ENCODE measurements at places on chromosomes 4 and X. TPM values are rescaled to one million over a fixed set of nuclear protein-coding genes. Genes with fewer than 3 reads are reported as not detected.
A peak's percentile ranks its signal among the peaks of the same experiment; 100 is the strongest.

The NCAPG gene
- 0.30 TPM for total RNA-seq

The RTL5 gene
- 2.2 TPM for total RNA-seq

GRCh38 chr4:75107755-75108612 lies 175.1 kb downstream of the PARM1 start:
- DNase-seq = no peak

- no peak for DNase-seq
Measured at GRCh38 chr4:79584902-79585301, 176.9 kb upstream of the GK2 start.

DNA sequence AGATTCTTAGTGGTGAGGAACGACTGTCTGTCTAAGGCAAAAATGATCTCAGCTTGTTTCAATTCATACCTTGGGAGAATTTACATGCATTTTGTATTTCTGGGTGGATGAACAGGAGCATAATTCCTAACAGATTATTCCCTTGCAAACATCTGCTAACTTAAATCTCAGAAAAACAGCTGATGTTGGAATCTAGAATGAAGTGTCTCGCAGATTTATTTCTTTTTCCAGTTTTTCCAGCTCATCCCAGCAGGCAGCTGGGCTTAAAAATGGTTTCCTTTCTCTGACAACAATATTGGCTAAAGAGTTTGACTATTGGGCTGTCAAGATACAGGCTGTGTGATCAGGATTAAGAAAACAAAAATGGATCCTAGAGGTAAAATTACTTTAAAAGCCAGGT lies 1.1 kb downstream of the LNX1 start:
- no peak for DNase-seq

The MAGEC2 gene
- total RNA-seq = not detected

DNA sequence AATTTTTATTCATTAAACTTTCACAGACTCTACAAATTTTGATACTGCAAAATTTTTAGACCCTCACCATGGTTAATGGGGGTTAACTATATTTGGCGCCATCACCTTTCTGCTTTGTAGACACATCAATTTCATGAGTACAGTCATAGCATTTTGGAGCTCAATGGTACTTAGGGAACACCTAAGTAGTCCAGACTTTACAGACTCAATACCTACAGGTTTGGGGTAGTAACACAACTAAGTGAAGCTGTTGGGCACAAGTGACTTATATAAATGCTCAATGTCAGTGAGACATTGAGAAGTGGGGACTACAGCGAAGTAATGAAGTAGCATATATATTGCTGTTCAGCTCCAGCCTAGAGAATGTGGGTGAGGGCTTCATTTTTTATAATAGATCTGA lies 7.5 kb downstream of the GPRIN3 start:
- DNase-seq = no peak

DNA sequence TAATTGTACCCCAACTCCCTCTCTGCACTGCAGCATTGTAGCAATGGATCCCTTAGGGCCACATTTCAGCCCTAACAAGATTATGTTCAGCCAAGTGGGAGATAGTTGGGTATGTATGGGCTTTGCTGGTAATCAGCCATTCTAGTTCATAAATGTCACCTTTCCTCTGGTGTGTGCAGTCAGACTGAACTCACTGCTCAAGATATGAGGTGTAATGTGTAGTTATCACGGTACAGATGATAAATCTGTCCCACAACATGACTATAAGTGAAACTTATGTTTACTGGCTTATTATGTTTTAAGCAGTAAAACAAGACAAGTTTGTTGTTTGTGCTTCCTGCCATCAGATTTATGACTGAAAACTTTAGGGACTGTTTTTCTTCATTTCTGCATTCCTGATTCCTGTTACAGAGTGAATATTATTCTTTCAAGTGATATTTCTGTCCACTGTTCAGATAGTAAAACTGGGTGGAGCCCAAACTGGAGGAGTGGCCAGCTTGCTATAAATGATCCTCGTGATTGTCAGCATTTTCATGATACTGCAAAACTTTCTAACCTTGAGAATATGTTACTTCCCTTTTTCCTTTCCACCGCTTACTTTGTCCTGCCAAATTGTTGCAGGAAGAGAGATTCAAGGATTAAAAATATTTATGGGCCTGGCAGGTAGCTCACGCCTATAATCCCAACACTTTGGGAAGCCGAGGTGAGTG lies 44.9 kb downstream of the ANAPC4 start:
- no peak for DNase-seq

GRCh38 chr4:55410431-55410830 lies 14.7 kb downstream of the TMEM165 start:
- DNase-seq = no peak

DNA sequence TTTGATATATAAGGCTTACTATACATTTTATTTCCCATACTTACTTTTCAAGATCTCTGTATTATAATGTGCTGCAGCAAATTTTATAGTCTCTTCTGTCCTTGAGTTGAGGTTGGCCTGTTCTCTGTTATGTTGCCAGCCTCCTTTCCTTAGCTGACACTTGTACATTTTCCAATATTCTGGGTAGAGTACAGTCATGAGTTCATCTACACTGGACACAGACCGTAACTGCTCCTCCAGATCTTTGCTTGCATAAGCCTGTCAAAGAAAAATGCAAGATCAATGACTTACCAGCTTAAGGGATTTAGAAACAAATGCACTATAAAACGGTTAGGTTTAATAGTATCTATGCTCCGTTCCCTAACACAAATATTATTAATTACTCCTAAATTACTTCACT lies 63.2 kb downstream of the VEGFC start:
- no peak for DNase-seq

DNA sequence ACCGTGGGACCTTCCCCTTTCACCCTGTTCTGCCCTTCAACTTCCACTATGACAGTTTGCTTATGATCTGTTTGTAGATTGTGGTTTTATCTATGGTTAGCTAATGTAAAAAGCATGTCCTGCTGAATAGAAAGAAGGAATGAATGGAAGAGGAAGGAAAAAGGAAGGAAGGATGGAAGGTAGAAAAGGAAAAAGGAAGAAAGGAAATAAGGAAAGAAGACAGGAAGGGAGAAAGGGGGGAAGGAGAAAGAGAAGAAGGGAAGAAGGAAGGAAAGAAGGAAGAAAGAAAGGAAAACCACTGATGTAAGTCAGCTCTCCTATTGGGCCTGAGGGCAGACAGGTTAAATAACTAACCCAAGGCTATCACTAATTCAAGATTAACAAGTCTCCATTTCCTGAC lies 319.1 kb upstream of the KLF3 start:
- no peak for DNase-seq

- no peak for DNase-seq
Measured at GRCh38 chr4:106869551-106869950, 166.6 kb downstream of the DKK2 start.

DNA sequence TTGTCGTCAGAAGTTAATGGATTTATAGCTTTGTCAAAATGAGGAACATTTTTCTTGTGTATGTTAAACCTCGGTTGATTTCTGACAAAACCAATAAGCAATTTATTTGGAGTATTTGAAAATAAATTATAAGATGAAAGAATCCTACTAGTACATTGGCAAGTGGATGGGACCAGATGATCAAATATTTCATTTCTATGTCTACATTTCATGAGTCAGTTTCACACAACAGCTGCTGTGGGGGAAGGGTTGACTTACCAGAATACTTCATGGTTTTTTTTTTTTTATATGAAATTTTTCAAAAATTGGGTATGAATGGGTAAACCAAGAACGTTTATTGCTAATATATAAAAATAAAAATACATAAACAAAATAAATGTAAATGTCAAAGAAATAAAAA lies 39.4 kb downstream of the RAPGEF2 start:
- DNase-seq = no peak

The RNF150 gene
- 59.7 TPM for total RNA-seq

GRCh38 chr4:1683261-1683735 lies 815 bp downstream of the FAM53A start:
- DNase-seq = no peak

- no peak for DNase-seq
Measured at GRCh38 chr4:128347175-128347868, 59.7 kb upstream of the PGRMC2 start.

- no peak for DNase-seq
Measured at GRCh38 chrX:130418066-130418465, 16.3 kb downstream of the RBMX2 start.

GRCh38 chr4:162010362-162010761 lies 153.4 kb downstream of the FSTL5 start:
- DNase-seq = no peak

The TECRL gene
- 1,116 TPM for total RNA-seq

The S100G gene
- not detected for total RNA-seq

DNA sequence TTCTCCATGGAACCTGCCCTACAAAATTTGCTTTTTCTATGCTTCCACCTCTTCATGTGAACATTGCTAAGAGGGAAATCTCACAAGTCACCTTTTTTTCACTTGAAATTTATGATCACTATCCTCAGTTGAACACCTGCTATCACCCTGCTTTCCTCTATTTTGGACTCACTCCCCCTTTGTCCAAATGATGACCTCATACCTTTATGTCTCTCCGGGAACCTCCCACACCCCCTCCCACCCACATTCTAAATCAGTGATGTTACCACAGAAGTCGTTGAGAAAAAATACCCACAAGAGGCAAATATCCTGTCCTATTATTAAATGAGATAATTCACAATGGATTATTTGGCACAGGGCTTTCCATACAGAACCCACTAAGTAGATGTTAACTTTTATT lies 156.5 kb downstream of the RNF150 start:
- no peak for DNase-seq

- DNase-seq = no peak
Measured at GRCh38 chrX:74250574-74250973, 53.4 kb upstream of the ZCCHC13 start.

DNA sequence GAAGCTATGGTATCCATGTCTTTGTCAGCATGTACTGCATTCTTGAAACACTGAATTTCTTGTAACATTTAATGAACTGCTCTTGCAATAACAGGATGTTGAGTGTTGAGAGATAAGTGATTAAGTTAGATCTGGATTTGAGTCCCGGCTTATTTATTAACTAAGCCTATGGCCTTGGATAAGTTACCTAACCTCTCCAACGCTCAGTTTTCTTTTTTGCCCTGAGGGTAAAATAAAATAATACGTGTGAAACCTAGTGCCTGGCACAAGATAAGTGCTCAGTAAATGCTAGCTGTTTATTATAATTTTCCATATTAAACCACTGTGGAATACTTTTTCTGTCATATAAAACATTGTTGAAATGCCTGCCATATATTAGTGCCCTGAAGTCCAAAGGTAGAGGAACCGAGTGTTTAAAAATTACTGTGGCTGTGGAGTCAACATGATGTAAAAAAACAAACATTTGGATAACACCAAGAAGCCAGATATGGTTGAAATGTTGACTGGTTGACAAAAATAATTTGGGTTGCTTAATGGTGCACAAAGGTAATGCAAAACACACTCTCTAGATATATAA lies 58.6 kb upstream of the ALB start:
- DNase-seq = no peak

DNA sequence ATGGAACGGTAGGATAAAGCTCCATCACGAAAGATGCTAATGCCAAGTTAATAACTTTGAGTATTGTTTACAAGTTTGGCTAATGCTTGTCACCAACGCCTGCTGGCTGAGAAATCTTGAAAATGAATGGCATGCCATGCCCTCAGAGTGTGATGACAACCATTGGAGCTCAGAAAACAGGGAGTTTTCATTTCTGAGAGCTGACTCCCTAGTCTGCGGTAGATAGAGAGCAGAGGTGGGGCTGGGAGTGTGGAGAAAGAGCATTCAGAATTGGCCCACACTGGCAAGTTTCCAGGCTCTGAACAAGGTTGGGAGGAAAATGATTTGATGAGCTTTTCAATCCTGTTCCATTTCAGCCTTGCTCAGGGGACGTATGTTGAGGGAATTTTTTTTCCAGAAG lies 183.9 kb downstream of the CPEB2 start:
- DNase-seq = no peak

The CT45A3 gene
- not detected for total RNA-seq

DNA sequence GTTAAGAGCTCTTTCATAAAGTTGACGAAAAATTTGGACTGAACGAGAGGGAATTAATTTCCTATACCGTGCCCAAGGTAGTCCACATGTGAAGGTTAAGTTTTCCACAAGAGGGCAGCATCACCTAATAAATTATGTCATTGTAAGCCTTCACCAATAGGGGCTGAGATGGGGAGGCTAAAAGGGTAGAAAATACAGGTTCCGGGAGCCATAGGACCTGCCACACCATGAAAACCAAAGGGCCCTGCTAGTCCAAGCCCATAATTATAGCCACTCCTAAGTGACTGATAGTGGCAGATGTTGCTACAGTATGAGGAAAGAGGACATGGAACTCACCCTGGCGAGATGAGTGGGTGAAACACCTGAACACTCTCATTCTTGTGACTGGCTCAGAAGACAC lies 122.2 kb downstream of the SHROOM4 start:
- no peak for DNase-seq

The DCAF8L2 gene
- not detected for total RNA-seq

GRCh38 chrX:47633689-47634590 lies 4.2 kb upstream of the CFP start:
- DNase-seq = no peak

DNA sequence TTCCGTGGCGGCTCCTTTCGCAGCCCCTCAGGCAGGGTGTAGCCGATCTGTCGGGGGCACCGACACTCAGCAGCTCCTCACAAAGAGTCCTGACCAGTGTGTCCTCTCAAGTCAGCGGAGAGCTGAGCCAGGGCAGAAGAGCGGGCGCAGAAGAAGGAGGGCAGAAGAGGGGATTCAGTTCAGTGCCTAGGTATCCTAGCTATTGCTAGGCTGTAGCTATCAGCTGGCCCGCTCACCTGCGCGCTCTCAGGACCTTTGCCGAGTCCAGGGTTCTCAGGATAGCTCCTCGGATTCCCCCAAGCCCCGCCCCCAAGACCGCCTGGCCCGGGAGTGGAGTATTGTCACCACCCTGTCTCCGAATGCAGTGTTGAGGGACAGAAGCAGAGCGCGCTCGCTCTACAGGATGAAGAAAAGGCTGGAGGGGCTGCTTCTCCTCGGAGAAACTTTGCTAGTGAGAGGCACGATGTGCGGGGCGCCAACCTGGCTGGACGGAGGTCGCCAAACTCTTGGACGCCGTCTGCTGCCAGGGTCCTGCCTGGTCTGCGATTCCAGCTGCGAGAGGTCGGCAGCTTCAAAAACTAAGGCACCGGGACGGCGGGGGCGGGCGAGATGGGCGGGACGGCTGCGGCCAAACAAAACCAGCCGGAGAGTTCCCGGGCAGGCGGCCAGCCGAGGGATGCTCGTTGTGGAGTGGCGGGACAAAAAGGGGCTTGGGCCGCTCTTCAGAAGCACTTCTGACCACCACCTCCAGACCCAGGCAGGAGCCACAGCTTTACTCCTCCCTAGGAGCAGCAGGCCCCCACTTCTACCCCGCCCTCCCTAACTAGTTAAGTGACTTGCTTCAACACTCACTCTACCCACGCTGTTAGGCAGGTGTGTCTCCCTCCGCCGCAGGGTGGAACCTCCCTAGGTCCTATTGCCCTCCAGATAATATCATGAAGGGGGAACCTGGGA lies at the start of gene XKRX:
Gene XKRX (minus strand): TSS at position 258 of the 954 bp plus-strand sequence. CDS start 613 bp downstream, outside the sequence.
- peak; percentile 28 for DNase-seq

DNA sequence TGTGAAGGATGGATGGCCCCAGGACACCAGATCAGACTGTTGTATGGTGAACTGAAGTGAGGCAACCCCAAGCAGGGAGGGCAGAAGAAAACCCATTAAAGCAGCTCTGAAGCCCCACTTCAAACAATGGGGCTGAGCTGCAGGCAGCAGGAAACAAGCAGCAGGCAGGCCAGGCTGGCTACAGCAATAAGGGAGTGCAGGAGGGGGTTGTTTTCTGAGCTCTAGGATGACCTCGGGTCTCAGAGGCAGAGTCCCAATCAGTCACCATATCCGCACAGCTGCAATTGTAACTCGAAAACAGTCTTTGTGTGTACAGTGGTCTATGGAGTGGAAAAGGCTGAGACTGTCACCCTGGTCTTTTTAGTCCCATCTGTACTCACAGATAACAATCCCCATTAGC lies 90.4 kb downstream of the COL4A6 start:
- DNase-seq = no peak

Data from heart right ventricle (tissue), 16 donors.